ENCODE measurements at places on chromosomes 12 and 14.

DNA sequence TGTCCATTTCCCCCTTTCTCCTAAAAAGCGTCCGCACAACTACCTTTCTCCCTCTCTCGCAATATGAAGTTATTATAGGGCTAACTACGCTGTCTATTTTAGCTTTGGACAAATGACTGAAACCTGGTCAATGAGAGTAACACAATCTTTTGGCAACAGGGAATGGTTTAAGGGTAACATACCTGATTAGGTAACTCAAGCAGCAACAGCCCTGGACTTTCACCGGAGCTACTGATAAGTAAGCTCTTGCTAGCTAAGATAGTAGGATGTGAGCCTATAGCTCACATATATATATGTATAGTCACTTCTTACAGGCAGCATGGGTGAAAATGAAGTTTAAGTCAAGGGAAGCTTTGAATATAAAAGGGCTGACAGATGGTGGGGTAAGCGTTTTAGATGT lies 313.0 kb downstream of the CEP128 start:
- no peak for DNase-seq

DNA sequence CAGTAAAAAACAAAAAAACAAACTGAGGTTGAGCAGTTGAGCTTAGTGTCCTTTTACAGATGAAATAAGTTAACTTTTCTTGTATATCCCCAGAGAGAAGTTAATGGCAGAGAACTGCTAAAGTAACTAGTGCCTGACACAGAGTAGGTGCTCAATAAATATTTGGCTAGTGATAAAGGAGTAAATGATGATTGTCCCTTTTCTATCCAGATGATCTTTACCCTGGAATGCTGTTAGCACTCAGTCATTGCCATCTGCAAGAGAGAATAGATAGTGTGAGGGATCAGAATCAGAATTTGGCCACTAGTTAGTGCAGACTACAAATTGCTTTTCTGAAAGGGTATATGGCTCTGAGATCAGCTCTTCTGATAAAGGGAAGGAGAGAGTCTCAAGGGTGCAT lies 21.6 kb downstream of the VEZT start:
- DNase-seq, result no peak

GRCh38 chr14:81066672-81067071 lies 111.3 kb downstream of the TSHR start:
- DNase-seq, result no peak

DNA sequence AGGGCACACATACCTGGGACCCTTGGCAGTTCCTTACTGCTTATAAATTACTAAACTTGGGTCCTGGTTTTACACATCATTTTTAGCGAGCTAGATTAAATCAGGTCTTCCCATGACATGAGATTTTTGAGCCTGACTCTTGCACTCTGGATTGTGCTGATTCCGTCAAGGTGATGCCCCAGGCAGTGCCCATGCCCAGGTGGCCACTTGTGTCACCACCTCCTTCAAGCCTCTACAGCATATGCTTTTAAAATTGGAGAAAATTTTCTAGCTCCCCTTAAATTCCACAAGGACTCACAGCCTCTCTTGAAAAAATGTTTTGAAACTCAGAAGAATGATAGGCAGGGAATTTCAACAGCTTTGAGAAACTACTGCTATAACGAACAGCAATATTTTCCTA lies 9.6 kb downstream of the PTPN21 start:
- no peak for DNase-seq

DNA sequence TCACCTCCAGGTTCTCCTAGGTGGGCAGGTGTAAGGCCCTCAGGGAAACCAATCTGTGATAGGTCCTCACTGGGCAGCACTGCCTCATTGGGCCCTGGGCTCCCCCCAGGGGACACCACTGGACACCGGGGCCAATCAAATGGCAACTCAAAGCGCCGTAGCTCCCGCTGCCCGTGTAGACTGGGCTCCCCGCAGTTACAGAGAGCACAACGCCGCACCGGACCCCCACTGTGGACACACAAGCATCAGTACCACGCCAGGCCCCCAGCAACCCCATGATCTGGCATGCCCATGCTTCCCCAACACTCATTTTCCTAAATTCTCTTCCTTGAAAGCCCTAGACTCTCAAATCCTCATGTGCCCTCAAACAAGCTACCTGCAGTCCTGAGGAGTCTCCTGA lies 6.1 kb downstream of the KMT2D start:
- no peak for DNase-seq

DNA sequence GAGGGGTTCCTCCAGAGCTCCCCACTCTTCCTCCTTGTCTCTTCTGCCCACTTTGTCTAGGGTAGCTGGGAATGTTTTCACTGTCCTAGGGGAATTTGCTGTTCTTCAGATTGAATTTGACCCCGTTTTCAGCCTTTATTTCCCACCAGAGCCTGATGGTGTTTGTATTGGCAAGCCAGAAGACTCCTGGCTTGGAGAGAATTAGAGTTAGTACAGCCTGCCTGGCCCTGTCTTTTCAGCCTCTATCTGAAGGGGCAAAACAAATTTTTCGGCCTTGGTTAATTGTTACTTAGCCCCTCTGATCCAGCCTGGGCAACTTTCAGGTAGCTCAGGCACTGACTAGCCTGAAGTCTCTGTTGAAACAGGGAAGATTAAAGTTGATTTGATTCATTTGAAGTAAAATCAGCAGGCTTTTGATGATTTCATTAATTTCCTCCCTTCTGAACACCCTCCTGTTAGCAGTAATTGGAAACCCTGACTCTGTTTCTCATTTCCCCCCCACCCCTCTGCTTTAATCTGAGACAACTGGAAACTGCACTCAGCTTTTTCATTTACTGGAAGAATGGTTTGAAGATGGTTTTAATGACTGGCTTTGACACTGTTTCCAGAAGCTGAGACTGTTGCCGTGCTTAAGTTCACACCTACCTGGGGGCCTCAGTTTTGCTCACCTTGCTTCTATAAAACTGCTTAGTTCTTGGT lies 63.3 kb downstream of the SUSD6 start:
- DNase-seq, result no peak

GRCh38 chr14:75970989-75971388 lies 10.8 kb downstream of the TGFB3 start:
- DNase-seq, result no peak
